Amniotic stem cell (primary cell): ENCODE measurements at places on chromosomes 7 and 10.

DNA sequence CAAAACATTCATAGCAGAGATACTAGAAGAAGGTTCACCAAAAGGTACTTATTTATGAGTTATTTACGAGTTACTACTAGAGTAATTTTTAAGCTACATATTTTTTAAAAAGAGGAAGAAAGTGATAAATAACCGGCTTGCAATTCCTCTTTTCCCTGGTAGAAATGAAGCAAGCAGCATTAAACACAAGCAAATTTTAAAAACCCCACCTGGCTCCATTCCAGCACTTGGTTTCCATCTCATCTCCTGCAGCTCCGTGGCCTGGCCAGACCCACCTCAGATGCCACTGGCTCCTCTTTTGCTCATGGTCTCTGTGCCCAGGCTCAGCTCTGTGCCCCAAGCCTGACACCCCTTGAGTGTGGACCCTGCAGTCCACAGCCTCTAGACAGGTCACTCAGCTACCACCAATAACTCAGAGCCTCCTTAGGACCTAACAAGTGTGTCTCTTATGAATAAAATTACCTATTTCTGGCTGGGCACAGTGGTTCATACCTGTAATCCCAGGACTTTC lies 479.5 kb downstream of the TNS3 start:
- DNase-seq: no peak

DNA sequence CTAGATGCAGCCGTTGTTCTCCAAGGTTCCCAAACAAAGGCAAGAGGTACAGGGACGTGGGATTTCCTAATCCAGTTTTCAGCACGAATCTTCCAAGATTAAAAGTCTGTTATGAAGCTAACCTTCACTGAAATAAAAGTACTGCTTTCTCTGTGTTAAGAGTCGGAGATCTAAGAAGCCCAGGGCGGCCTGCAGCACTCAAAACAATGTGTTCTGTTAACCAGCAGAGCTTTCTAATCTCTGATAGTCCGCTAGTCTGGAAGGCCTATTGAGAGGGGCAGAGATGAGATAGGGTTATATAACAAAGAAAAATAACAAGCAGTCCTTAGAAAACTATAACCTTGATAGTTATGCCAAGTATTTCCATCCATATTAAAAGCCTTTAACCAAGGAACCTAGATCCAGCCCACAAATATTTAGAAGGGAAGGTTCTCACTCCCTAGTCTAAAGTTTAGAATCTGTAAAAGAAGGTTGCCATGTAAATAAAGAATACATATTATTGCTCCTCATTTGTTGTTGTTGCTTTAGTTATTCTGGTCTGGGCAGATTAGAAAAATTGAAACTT lies 106.3 kb upstream of the SVIL start:
- DNase-seq: no peak

GRCh38 chr7:46368871-46369270 lies 447.8 kb upstream of the IGFBP3 start:
- DNase-seq: no peak

DNA sequence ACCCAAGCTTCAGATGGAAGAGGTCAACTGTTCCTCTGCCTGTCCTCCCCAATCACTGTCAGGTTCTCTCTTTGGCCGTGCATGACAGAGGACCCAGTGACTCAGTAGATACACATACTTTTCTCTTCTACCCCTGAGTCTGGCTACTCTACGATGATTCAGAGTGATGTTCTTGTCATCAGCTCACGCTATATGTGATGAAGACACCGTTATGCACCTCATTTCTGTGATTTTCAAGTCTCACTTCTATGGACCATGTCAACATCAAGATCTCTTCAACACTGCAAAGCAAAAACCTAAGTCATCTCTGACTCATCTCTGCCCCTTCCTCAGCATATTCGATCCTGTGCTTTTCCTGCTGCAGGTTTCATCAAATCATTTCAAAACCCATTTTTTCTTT lies 76.6 kb upstream of the DGKI start:
- DNase-seq: peak; percentile 58

- no peak for DNase-seq
These were observed 64.8 kb upstream of the PRKAR2B start for GRCh38 chr7:106979551-106980357.

GRCh38 chr10:71358277-71358676 lies 38.4 kb upstream of the CDH23 start:
- no peak for DNase-seq

DNA sequence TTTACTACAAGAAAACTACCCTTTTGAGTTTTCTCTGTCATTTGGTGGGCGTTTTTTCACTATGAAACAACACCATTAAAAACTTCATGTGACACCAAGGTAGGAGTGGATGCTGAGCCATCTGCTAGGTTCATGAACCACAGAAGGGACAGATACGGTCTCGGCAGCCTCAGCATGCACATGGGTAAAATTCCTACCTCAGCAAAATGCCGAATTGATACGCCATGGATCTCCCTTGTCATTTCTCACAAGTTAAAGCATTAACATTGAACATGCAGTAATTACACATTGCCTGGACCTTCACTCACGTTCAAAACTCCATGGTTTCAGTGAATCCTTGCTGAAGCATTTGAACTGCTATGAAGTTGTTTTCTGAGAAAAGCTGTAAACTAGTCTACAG lies 121.5 kb upstream of the EGR2 start:
- DNase-seq: no peak

DNA sequence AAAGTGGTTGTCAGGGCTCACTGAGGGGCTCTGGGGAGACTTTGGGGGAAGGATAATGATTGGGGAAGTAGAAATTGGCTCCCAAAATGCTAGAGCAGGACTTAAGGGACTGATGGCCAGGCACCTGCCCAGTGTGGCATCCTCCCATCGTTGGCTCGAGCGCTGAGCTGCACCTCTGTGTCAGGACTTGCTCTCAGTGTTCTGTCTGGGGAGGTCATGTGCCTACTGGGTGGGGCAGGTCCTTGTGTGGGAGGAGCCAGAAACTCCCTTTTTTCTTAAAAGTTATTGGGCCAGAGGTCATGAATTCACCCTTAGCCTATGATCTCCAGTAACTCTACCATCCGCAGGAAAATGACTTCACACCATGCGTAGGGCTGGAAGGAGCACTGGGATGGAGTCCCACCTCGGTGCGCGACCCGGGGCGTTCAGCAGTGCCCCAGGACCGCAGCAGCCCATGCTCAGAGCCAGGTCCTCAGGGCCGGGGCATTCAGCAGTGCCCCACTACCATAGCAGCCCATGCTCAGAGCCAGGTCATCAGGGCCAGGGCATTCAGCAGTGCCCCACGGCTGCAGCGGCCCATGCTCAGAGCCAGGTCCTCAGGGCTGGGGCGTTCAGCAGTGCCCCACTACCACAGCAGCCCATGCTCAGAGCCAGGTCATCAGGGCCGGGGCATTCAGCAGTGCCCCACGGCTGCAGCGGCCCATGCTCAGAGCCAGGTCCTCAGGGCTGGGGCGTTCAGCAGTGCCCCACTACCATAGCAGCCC lies 221.9 kb downstream of the EBF3 start:
- no peak for DNase-seq

GRCh38 chr10:68163735-68164134 lies 54.4 kb downstream of the MYPN start:
- no peak for DNase-seq

DNA sequence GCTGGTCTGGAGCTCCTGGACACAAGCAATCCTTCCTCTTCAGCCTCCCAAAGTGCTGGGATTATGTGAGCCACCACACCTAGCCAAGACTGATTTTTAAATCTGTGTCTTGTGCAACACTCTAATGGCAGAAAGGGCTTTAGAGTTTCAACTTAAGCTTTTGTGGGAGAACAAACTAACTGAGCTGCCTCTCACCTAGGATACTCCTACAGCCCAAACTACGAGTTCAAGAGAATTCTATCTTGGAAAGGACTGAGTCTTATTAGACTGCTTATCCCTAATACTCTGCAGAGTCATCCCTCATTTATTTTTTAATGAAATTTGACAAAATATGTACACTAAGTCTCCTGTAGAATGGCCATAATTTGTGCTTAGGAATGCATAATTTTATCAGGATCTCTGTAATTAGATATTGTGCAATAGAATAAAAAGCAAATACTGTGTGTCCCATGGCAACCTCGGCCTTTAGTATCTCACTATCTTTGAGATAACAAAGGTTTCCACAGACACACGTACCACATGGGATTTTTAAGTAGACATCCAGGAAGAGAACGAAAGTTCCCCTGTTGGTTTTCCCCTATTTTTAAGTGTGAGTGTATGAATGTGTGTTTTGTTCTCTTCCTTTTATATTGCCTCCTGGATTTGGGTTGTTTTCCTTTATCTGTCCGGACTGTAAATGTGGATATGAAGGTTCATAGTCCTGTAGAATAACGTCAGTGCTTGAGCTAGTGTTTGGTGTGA lies 199.4 kb upstream of the TCF7L2 start:
- DNase-seq: no peak

GRCh38 chr10:30974773-30975415 lies 56.8 kb downstream of the ZNF438 start:
- no peak for DNase-seq

GRCh38 chr10:10891124-10892082 lies 126.3 kb upstream of the CELF2 start:
- DNase-seq: no peak

- no peak for DNase-seq
These were observed 4.2 kb upstream of the CCM2 start for GRCh38 chr7:44995555-44996493.

- no peak for DNase-seq
These were observed 12.3 kb downstream of the MRPS24 start for GRCh38 chr7:43856996-43857395.

- DNase-seq: no peak
These were observed 93.9 kb upstream of the ZNF92 start for GRCh38 chr7:65279795-65280194.

GRCh38 chr10:108597031-108597430 lies 1326.3 kb downstream of the XPNPEP1 start:
- no peak for DNase-seq

GRCh38 chr10:88026031-88026430 lies 162.6 kb downstream of the PTEN start:
- no peak for DNase-seq

DNA sequence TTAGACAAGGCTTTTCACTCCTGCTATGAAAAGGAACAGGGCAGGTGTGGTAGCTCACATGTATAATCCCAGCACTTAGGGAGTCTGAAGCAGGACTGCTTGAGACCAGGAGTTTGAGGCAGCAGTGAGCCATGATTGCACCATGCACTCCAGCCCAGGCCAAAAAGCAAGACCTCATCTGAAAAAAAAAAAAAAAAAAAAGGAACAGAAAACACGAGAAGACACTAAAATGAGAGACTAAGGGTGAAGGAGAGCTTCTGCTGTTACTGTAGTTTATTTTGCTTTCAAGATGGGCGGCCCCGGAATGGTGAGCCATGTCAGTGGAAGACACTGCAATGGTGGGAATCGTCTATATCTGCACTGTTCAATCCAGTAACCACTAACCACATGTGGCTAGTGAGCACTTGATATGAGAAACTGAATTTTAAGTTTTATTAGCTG lies 9.9 kb downstream of the PIP4K2A start:
- no peak for DNase-seq

GRCh38 chr7:155168597-155169480 lies 98.7 kb downstream of the HTR5A start:
- DNase-seq: no peak

DNA sequence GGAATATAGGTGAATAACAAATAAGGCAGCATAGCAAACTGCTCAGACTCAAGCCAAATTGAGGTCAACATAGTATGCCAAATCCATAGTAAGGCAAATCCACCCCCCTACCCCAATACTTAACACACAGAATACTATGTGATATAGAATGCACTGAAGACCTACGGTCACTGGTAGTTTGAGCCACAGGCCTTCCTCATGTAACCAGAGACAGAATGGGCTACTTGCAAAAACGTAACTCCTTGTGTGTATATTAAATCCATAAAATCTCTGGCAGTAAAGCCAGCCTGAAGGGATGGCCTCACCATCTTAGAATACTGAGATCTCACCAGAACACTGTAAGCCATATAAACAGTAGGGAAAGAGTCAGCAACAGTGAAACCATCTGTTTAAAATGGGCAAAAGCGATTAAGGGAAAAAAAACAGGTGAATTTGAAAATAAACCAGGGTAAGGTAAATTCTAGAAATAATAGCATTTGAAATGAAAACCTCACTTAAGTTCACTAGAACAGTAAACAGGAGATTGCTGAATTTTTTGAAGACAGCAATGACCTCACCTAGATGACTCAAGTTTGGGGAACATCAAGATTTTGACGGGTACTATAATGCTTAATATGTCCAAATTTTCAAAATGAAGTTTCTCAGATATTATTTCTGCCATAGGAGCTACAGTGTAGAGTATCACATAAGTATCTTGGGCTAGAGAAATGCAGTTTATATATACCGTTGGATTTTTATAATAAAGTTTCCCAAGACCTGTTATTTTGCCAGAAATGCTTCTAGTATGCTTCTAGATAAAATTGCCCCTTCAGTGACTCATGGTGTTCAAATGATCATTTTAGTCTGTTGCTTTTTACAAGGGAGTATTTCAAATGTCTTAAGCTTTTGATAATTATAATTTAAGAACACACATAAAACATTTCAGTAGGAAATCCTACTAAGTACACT lies 13.9 kb downstream of the HNRNPA2B1 start:
- DNase-seq: no peak
